ENCODE measurements at places on chromosomes 11 and 22.

GRCh38 chr11:108069947-108070346 is 51.4 kb upstream of the ACAT1 start:
- no peak for DNase-seq

GRCh38 chr11:47399860-47400767 is 8.3 kb upstream of the SLC39A13 start:
- DNase-seq: no peak

- no peak for DNase-seq
Measured at GRCh38 chr11:128956401-128957201, 13.9 kb upstream of the TP53AIP1 start.

- DNase-seq: no peak
Measured at GRCh38 chr11:100328626-100329340, 358.3 kb upstream of the ARHGAP42 start.

DNA sequence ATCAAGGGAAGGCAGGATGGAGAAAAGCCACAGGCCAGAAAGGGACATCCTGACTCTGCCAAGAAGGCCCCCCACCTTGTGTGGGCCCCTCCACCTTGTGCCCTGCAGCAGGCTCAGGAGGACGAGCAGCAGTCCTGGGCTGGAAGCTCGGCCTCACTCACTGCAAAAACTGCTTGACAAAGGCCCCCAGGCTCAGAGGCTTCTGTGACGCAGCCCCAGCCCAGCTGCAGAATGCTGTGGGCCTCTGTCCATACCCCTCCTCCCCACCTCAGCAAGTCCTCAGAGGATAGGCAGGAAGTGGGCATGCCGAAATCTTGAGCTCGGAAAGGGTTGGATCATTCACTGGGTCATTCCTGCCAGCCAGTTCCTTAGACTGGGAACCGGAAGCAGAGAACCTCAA is 61.9 kb downstream of the NRXN2 start:
- DNase-seq: no peak

DNA sequence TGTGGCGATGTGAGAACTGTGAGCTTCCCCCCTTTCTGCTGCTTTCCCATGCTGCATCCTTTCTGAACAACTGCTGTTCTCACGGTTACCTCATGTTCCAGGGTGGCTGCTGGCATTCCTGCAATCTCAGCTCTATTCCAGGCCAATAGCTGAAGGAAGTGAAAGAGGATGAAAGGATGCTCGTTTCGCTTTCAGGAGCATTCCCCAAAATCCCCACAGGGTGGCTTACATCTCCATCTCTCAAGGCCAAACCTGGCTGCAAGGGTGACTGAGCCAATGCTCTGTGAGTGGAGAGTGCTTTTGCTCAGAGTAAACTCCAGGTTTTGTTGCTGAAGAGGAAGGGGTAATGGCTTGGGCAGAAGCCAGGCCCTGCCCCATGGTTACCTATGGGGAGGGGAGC is 848.2 kb downstream of the BRD1 start:
- DNase-seq: no peak

DNA sequence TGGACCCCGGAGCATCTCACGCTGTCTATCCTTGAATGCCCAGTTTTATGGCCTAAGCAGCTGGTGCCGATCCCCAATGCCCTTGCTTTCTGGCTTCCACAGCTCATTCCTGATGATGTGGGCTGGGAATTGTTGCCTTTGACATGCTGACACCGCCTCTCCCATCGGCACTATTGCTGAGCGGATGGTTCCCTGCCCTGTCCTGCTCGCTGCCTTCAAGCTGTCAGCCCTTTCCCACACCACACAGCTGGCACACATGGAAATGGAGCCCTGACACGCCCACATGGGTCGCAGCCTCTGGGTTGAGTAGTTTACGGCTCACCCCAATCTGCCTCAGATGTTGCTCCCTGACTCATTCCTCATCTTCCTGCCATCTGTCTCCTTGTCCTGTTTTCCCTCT is 110.2 kb upstream of the SESN3 start:
- no peak for DNase-seq

- peak; percentile 56 for DNase-seq
Measured at GRCh38 chr11:63768237-63769041, at the start of gene ZFTA. TSS of gene ZFTA (minus strand) at chr11:63768775. CDS start at chr11:63768622, 153 bp downstream.

DNA sequence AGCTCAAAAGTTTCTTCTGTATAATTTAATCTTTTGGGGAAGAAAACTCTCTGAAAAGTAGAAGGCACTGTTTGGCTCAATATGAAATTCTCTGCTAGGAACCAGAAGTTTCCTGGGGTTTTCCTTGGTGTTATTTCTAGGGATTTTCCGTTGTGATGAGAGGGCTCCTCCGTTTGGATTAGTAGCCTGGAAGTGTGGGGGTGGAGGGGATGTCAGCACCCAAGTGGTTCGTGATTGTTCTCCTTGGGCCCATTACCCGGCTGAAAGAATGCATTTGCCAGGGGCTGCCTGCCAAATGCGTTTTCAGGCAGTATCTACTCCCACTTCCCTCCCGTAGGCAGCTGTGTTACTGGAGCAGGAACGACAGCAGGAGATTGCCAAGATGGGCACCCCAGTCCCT is 4.3 kb downstream of the SF3B2 start:
- DNase-seq: no peak

GRCh38 chr11:88337987-88338668 is 592 bp upstream of the CTSC start:
- no peak for DNase-seq

- no peak for DNase-seq
Measured at GRCh38 chr11:1208394-1209261, 14.2 kb upstream of the MUC5B start.

GRCh38 chr22:41517172-41518047 is 26.9 kb downstream of the POLR3H start:
- no peak for DNase-seq

- DNase-seq: no peak
Measured at GRCh38 chr11:85355921-85356320, 271.2 kb downstream of the DLG2 start.

- DNase-seq: no peak
Measured at GRCh38 chr22:22161924-22162851, 82.4 kb upstream of the VPREB1 start.

GRCh38 chr11:14021738-14022137 is 59.2 kb downstream of the SPON1 start:
- DNase-seq: no peak

DNA sequence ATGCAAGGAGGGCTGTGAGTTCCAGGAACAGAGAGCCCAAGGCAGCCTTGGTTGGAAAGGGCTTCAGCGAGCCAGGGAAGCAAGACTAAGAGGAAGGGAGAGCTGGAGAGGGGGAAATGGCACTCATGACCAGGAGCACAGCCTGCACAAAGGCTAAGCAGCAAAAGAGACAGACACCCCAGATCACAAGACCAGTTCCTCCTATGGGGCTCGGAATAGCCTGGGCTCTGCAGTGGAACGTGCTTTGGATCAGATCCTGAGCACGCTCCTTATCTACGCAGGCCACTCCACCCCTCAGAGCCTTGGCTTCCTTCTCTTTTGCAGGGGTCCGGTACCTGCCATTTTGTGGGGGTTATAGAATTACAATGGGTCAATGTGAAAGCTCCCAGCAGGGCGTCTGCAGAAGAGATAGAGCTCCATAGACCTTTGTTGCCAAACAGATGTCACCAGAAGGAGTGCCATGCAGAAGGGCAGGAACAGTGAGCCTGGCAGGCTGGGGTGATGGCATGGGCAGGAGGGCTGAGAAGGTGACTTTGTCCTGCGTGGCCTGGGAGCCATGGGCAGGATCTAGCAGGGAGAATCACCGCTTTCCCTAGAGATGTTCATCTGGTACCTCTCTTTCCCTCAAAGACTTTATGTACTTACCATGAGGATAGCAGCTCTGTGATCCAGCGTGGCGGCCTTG is 33.8 kb downstream of the ZC3H7B start:
- DNase-seq: no peak

- no peak for DNase-seq
Measured at GRCh38 chr11:57546869-57547475, 9.6 kb downstream of the SMTNL1 start.

DNA sequence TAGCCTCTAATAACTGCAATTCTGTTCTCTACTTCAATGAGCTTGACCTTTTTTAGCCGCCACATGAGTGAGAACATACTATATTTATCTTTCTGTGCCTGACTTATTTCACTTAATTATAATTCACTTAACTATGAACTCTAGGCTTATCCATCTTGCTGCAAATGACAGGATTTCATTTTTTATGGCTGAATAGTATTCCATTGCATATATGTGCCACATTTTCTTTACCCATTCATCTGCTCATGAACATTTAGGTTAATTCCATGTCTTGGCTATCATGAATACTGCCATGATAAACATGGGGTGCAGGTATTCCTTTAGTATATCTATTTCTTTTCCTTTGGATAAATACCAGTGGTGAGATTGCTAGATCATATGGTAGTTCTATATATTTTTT is 85.2 kb downstream of the CWC15 start:
- DNase-seq: no peak

- no peak for DNase-seq
Measured at GRCh38 chr22:30297991-30298701, 8.8 kb upstream of the CASTOR1 start.

Data from stimulated activated CD4-positive, alpha-beta T cell treated with anti-CD3 and anti-CD28 coated beads, TNF-alpha, amount 100 ng/mL, for 1 hour (primary cell).